ENCODE measurements at places on chromosomes 7 and 10.
A peak's percentile ranks its signal among the peaks of the same experiment; 100 is the strongest.

DNA sequence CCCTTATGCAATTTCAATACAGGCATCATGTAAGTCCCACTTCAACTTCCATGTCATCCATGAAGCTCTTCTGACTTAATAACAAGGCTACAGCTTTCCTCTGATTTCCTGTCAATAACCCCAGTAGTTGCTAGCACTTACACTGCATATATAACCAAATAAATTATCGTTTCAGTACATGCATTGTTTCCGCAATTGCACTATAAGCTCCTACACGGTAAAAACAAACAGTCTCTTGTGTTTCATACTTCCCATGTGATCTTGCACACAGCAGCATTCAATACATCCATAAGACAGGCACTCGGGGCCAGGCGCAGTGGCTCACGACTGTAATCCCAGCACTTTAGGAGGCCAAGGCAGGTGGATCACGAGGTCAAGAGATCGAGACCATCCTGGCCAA is 41.4 kb downstream of the FBXW4 start:
- DNase-seq, result no peak

DNA sequence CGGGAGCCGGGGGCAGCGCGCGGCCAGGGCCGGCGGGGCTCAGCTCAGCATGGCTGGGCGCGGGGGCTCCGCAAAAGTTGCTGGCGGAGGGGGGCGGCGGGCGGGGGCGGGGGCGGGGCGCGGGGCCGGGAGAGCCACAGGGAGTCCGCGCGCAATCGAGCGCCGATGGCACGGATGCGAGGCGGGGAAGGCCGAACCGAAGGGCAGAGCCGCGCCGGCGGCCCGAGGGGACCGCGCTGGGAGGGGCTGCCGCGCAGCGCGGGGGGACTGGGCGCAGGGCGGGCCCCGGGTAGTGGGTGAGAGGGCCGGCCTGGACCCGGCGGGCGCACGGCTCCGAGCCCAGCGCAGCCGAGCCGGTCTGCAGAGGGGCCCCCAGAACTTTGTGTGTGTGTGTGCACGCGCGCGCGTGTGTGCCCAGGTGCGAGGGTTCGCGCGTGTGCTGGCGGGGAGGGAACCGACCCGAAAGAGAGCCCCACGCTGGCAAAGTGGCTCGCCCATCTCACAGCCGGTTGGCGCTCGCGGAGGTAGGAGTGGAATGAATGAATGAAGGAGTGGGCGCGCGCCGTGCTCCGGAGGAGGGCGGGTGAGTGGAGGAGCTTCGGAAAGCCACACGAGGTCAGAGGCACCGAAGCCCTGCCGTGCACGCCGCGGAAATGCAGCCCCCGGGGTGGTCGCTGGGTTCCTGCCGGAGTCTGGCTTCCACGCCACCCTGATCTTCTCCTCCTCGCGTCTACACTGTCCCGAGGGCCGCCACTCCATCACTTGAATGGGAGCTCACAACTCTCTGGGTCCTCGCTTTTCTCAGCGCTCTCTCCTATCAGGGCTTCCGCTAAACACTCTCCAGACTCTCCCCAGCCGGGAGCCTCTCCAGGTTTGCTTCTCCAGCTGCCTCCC is at the start of gene HIPK2:
TSS of gene HIPK2 (minus strand) at position 51 of the 894 bp plus-strand sequence. CDS start 375 bp downstream, outside the sequence.
- peak; percentile 38 for DNase-seq

DNA sequence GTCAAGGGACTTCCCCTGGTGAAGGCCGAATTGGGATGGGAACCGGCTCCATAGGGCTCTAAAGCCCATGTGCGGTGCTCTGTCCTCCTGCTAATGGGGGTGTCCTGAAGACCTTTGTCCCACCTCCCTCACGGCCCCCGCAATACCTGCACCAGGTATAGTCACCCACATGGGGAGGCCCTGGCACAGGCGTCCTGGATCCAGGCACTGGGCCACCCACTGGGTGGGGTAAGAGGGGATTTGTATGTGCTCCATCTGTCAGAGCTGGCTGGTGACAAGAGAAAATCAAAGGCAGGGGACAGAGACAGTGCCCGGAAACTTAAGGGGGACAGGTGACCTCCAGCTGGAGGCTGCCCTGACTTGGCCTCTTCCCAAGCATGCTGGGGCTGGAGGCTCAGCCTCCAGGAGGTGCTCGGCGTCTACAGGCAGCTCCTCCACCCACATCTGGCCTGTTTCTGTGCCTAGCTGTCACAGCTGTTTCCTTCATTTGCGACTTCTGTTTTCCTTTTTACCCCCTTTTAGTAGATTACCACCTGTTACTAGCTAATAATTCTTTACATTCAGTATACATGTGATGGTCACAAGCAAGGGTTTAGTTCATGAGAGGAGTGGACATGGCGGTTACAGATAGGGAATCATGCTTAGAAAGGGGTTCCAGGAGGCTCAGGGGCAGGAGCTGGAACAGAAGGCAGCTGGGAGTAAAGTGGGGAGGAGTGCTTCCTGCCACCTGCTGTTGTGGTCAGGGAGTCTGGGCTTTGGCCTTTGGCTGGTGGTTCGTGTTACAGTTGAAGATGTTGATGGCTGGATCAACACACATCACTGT is 2.3 kb upstream of the CUZD1 start:
- no peak for DNase-seq

GRCh38 chr7:127525866-127526480 is 59.4 kb downstream of the GCC1 start:
- no peak for DNase-seq

DNA sequence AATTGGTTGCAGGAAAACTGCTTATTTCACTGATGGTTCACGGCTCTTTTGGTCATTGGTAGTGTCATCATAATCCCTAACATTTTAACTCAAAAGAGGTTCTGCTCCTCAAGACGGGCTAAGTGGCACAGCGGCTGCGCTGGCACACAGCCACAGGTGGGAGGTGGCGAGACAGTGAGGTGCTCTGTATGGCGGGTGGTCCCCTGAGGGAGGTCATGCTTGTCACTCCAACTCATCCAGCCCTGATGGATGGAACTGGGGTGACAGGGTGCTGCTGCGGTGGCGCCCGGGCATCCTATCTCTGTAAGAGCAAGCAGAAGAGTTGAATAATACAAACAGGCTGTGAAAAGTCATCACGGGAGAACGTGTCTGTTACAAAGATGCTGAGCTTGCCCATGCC is 370.2 kb downstream of the SFMBT2 start:
- DNase-seq, result no peak

GRCh38 chr7:103833401-103833800 is 156.1 kb downstream of the RELN start:
- no peak for DNase-seq

GRCh38 chr7:67773081-67773480 is 776.4 kb downstream of the TYW1 start:
- DNase-seq, result no peak

- DNase-seq, result no peak
Measured at GRCh38 chr7:55567571-55567970, 4.7 kb downstream of the VOPP1 start.

DNA sequence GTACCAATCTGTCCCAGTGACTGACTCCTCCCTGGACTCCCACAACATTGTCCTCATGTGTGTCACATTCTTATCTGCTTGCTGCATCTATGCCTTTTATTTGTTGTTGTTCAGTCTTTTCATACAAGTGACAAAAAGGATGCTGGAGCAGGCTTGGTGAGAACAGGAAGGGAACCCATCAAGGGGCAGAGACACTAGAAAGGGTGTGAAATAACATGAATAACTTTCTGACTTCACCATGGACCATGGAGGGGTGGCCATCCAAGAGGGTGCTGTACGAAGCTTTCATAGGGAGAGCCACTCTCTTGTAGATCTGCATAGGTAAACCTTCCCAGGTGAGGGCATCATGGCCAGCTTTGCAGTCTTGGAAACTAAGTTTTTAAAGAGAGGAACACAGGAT is 14.5 kb downstream of the GIMAP8 start:
- no peak for DNase-seq

DNA sequence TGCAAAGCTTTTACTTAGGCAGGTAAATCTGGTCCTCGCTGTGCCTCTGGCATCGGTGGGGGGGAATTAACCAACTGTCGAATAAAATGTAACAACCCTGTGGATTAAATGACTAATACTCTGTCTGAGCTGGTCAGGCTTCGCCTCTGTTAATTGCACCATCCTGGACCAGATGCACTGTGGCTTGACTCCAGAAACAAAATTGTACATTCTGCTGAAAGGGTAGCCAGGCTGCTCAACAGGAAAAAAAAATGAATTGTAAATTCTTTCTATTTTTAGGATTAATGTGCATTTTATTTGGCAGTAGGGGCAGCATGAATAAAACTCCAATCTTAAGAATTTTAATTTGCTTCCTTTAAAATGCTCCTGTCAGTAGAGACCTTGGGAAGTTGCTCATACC is 389.4 kb downstream of the SORCS1 start:
- no peak for DNase-seq

GRCh38 chr10:9188022-9188810 is 1133.7 kb downstream of the GATA3 start:
- no peak for DNase-seq

DNA sequence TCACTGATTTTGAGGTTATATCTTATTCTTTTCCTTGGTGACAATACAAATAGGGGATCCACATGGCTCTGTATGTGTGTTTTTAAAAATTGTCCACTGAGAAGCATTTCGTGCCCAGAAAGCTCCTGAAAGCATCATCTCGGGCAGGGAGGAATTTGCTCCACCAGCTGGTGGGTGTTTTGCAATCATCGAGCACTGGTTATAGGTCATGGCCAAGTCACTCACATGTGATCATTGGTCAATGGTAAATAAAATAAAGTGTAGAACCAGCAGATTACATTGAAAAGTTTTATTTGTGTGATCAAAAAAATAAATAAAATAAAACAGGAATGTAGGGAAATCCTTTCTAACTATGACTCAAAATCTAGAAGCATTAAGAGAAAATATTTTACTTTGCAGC is 23.0 kb upstream of the SNX13 start:
- DNase-seq, result no peak
